HS-27A (cell line): ENCODE measurements at places on chromosomes 16 and 17.
A peak's percentile ranks its signal among the peaks of the same experiment; 100 is the strongest.

GRCh38 chr17:27553019-27553511 is 77.9 kb upstream of the LGALS9 start:
- DNase-seq = no peak

DNA sequence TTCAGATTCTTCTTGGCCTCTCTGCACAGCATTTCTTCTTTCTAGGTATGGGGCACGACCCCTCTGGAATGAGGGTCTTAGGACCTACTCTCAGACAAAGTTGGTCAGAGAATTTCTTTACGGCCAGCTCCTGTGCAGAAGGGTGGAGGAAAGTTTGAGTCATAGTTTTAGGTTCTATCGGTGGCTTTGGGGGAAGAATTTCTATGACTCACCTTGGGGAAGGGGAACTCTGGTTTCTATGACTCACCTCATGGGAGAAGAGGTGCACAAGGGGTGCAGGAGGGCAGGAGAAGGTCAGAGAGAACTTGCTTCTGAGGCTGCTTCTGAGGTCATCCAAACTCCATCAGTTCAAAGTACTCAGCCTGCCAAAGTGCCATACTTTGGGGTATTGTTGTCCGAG is 2.5 kb upstream of the ABCC12 start:
- peak; percentile 54 for DNase-seq

DNA sequence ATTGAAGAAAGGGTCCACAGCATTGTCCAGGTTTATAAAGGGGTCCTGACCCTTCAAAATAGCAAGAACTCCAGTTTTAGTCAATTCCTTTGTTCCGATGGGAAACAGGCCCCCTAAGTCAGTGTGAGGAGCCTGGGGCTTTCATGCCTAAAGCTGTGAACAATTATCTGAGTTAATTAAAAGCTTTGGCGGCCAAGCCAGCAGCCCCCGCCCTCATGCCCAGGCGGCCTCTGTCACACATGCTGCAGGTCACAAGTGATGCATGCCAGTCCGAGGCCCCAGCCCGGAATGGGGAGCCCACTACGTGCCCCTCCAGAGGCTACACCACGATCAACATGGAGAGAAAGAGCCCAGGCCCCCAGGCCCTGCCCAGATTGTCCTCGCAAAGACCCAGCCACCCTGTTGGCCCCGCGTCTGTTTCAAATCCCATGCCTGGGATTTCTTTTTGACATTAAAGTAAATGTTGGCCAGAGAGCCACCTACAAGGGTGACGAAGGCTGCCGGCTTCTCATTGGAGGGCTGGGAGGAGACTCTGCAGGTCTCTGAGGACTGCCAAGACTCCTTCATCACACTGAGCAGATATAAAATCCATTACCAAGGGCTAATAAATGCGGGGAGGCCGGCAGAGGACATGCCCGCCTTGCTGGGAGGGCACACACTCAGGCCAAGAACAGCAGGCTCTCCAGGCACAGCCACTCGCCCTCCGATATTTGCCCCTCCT is 14.5 kb upstream of the PITPNM3 start:
- no peak for DNase-seq

DNA sequence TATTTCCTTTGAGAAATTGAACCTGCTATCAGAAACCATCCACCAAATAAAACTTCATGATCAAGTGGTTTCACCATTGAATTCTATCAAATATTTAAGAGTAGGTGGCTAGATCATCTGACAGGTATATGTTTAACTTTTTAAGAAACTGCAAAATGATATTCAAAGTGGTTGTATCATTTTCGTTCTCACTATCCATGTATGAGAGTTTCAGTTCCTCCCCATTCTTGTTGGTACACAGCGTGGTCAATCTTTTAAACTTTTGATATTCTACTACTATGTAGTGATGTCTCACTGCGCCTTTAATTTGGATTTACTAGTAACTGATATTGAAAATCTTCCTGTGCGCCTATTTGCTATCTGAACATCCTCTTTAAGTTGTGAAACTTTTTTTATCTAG is 163.7 kb downstream of the CYB561 start:
- no peak for DNase-seq

- DNase-seq = no peak
Observed at GRCh38 chr17:38328620-38329019, 15.1 kb downstream of the GPR179 start.

GRCh38 chr17:48310748-48311213 is 119.2 kb downstream of the SKAP1 start:
- no peak for DNase-seq

DNA sequence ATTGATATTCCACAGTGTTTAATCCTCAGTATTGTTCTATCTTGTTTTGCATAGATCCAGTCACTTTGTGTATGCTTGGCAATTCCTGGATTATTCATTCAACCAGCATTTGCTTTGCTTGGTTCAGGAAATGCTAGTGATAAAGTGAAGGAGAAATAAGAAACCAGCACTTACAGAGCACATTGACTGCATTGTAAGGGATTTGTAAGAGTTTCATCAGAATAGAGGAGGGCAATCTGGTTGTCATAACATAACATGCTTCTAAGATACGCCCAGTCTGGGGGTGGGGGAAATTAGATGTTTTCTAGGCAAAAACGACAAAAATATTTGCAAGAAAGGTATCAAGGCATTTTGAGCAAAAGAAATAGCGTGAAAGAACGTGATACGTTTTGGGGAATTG is 40.4 kb downstream of the TNRC6A start:
- DNase-seq = no peak

DNA sequence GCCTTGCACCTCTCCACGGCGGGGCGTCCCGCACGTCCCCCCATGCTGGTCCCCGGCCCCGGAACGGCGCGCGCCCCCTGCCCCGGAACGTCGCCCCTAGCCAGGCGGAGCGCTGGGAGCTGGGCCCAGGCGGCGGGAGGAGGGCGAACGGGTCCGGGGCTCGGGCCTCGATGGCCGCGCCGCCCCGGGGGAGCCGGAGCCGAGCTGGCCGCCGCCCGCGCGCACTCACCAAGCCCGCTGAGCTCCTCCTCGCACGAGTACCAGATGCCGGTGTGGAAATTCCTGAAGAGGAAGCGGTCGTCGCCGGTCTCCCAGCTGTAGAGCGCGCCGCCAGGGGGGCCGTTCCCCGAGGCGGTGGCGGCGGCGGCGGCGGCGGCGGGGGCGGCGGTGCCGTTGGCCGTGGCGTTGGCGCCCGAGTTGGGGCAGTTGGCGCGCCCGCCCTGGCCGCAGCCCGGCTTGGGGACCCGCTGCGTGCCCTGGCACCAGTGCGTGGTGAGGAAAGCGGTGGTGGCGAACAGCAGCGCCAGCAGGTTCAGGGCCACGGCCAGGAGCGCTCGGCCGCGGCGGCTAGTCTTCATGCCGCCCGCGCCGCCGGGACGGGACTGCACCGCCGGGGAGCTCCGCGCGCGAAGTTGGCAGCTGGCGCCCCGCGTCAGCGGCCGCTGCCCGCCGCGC is 530 bp downstream of the GSG1L start:
- no peak for DNase-seq

DNA sequence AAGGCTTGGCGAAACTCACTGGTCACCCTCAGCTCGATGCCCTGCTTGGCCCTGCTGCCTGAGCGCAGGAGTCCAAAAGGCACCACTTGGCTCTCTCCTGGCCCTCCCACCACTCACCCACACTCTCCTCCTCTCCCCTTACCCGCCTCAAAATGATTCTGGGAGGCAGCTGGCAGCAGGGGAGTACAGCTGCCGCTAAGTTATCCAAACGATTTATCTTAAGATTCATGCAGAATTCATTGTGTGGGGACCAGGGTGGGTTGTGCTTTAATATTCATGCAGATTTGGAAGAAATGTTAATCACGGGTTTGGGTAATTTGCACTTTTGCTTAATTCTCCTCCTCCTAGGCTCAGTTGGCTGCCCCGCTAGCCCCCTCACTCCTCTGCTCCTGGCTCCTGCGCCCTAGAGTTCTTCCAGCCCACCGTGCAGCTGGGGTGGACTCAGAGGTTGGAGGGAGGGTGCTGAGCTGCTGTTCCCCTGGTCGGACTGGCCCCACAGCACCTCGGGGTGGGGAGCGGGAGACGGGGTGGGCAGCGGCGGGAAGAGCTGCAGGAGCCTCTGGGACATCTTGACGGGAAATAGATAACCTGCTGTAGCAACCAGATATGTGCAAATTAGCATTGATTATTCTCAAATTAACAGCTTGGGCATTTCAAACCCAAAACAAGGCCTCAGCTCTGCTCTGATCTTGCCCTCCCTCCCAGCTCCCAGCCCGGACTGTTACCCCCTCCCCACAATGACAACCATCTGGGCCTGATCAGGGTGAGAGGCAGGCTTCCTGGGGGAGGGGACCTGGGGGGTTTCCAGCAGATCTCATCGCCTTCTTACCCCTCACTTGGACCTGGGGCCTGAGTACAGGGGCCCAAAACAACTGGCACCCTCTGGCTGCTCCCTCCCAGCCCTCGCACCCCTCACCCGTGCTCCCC is 122.6 kb upstream of the RPL38 start:
- DNase-seq = no peak

DNA sequence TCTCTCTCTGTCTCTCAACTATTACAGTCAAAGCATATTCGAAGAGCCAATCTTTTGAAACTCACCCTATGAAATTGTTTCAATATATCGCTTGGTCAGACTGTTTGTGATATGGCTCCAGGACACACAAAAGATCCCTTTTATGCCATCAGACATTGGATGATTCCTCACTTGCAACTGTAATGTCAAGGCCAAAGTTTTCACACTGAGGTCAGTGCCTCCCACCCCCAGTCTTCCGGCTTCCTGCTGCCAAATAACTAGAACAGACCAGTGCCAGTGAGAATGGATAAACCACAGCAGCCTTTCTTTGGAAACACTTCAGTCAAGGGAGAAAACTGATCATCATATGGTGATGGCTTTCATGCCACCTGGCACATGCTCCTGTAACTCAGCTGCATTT is 321.9 kb upstream of the ZFHX3 start:
- no peak for DNase-seq

- DNase-seq = no peak
Observed at GRCh38 chr16:74281300-74281699, 15.3 kb upstream of the PSMD7 start.
